Activated CD4-positive, alpha-beta T cell treated with anti-CD3 and anti-CD28 coated beads, Interleukin-2, amount 50 U/mL, for 16 hours (primary cell): ENCODE measurements at places on chromosomes 3 and 15.

GRCh38 chr3:124467980-124468902 is 262.0 kb upstream of the UMPS start:
- DNase-seq = peak; percentile 51

- DNase-seq = no peak
Measured at GRCh38 chr15:29140475-29141307, 128.9 kb downstream of the NSMCE3 start.

DNA sequence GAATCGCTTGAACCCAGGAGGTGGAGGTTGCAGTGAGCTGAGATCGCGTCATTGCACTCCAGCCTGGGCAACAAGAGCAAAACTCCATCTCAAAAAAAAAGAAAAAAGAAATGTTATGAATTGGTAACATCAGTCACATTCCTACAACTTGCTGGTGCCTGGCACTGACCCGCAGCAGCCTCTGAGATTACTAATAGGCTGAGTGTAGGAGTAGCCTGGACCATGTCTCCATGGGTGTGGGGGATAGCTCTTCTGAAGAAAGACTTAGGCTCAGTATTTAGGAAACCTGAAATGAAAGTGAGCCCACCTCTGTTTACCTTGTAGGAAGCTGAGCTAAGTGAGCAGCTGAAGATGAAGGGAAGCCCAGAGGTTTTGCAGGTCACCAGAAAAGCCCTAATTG is 148.3 kb downstream of the LRRC28 start:
- DNase-seq = no peak

- peak; percentile 60 for DNase-seq
Measured at GRCh38 chr3:141876891-141877621, 613 bp downstream of the ATP1B3 start.

DNA sequence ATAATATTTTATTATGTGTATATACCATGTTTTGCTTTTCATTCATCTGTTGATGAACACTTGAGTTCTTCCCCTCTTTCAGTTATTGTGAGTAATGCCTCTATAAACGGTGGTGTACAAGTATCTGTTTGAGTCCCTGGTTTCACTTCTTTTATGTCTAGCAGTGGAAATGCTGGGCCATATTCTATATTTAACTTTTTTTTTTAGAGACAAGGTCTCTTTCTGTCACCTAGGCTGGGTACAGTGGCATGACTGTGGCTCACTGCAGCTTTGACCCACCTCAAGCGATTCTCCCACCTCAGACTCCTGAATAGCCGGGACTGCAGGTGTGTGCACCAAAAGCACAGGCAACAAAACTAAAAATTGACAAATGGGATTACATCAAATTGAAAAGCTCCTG is 19.9 kb downstream of the GOLM2 start:
- DNase-seq = peak; percentile 85

- DNase-seq = no peak
Measured at GRCh38 chr15:39890621-39891020, 29.4 kb downstream of the GPR176 start.
